ENCODE measurements at places on chromosomes 13 and 19. TPM values are rescaled to one million over a fixed set of nuclear protein-coding genes. Genes with fewer than 3 reads are reported as not detected.

DNA sequence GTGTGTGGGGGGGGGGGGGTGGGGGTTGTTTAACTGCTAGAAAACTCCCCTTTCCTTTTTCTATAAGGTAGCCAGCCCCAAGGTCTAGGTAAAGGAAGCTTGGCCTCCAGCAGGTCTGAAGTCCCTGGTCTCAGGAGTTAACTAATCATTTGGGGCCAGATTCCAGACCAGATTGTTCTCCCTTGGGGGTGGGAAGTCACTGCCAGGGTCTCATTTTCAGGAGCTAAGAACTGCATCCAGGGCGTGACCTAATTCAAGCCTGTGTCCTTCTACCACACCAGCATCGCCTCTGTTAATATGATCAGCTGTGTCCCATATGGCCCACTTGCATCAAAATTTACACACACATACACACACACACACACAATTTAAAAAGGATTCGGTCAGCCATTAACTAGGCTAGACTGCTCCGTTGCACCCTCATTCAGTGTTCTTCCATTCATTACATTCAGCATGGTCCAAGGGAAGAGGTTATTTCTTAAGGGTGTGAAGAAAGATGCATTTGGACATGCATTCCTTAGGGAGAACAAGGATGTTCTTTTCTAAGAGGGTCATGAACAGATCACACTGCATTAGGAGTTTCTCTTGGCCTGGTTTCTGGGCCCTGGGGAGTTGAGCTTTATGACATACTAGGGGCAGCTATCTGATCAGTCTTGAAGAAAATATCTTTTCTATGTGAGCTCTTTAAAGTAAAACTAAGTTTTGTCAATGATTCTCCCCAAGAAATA, 91.0 kb downstream of the FGF14 start:
- DNase-seq = no peak

DNA sequence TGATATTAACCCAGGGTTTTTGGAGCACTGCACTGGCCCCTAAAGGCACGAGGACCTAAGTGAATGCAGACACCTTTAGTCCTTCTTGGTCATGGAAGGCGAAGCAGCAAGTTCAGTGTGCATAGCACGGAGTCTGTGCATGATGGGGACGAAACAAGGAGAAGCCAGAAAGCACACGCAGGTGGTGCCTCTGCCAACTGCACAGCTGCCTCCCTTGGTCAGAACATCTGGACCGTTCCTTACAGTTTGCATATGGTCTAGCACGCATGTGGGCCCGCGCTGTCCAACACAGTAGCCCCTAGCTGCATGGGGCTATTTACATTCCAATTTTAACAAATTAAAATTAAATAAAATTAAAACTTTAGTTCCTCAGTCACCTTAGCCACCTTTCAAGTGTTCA, 44.0 kb downstream of the FLT3 start:
- no peak for DNase-seq

Gene CD22
- 3.0 TPM for total RNA-seq

DNA sequence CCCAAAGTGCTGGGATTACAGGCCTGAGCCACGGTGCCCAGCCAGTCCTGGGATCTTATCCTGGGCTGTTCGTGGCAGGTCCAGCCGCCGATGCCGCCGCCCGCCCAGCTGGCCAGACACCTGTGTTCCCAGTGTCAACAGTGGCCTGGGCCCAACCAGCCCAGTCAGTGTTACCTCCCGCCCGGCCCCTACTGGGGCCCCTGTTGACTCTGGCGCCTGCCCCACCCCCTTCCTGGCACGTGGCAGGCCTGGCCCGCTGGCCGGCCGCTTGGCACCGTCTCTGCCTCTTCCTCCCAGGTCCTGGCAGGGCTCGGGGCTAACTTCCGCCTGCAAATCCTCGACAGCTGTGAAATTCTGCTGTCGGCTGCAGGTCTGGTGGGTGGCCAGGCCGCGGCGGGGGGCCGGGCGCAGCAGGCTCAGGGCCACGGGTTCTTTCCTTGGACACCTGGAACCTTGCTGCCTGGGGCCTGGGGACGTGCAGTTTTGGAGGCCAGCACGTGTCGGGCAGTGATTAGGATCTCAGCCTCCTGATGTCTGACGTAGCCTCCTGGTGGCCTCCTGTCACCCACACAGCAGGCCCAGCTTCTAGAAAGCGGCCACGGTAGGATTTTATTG, 9.1 kb downstream of the ARID3A start:
- peak; percentile 88 for DNase-seq

Gene ZNF256
- total RNA-seq = 3.0 TPM

- no peak for DNase-seq
These were observed 364.4 kb downstream of the DCT start for GRCh38 chr13:94115054-94115453.

Gene BEST2
- 12.1 TPM for total RNA-seq

GRCh38 chr19:50719566-50719965, at the start of gene SHANK1:
TSS of gene SHANK1 (minus strand) at chr19:50719802. CDS start at chr19:50716919, 2,883 bp downstream.
- DNase-seq = no peak

Gene HSPB6
- 23.6 TPM for total RNA-seq

Gene DNMT1
- total RNA-seq = 139 TPM

- DNase-seq = no peak
These were observed 158.4 kb downstream of the KLF12 start for GRCh38 chr13:73975767-73976166.

DNA sequence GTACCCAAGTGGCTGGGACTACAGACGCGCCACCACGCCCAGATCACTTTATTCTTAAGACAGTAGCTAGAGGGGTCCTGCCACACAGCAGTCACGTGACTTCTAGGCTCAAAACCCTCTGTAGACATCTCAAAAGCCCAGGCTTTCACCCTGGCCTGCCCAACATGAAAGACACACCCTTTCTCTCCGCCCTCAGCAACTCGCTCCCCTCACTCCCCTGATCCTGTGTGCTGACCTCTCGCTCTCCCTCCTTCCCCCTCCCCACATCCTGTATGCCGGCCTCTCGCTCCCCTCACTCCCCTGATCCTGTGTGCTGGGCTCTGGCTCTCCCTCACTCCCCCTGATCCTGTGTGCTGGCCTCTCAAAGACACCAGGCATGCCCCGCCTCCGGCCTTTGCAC, 77.4 kb downstream of the SLC15A1 start:
- DNase-seq = no peak

- no peak for DNase-seq
These were observed 84.7 kb upstream of the TM9SF2 start for GRCh38 chr13:99416411-99417121.

DNA sequence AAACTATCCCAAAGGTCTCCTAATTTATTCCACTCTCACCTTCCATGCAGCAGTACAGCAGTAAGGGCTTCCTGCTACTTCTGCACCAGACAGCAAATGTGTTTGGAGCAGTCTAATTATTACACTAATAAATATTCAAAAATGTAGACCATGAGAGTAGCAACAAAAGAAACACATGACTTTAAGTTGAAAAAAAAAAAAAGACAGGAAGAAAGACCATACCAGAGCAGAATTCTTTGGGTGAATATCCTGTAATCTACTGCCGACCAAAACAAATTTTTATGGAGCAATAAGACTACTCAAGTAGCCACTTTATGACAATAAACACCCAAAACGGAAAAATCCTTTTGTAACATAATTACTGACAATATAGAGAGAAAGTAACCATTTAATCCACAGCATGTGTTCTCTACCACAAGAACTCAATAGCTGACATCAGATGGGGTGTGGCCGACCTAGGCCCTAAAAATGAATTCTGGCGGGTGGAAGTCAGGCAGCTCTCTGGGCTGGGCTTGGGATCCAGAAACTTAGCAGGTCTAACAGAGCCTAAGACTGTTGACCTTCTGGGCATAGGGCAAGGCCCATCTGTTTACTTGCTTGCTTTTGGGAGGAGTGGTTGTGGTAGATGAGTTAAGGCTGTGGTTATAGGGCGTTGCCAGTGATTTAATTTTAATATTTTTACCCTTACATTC, 4.6 kb downstream of the KLF12 start:
- peak; percentile 67 for DNase-seq

GRCh38 chr13:105333416-105333815, 1202.0 kb downstream of the EFNB2 start:
- no peak for DNase-seq

All from colonic mucosa (tissue), 4 donors.